Forelimb muscle (tissue), 1 donor: ENCODE measurements at places on chromosomes 12 and 14. TPM values are rescaled to one million over a fixed set of nuclear protein-coding genes. Genes with fewer than 3 reads are reported as not detected.

The KRT7 gene
- 0.86 TPM for polyA plus RNA-seq

GRCh38 chr12:116319898-116320621, 42.6 kb upstream of the MED13L start:
- DNase-seq: peak; percentile 86

- no peak for DNase-seq
Observed at GRCh38 chr12:42262271-42262670, 24.2 kb upstream of the YAF2 start.

The KRT6C gene
- polyA plus RNA-seq: not detected

GRCh38 chr14:22545842-22546721, 42.9 kb downstream of the DAD1 start:
- no peak for DNase-seq

- no peak for DNase-seq
Observed at GRCh38 chr12:113476176-113476986, 4.7 kb upstream of the LHX5 start.

The BAZ2A gene
- 41.3 TPM for polyA plus RNA-seq

GRCh38 chr12:9039397-9039977, 50.1 kb downstream of the KLRG1 start:
- no peak for DNase-seq

The NTF3 gene
- polyA plus RNA-seq: 2.8 TPM

GRCh38 chr12:101863981-101864380, 13.4 kb upstream of the DRAM1 start:
- DNase-seq: no peak

GRCh38 chr12:4025181-4026019, 152.2 kb upstream of the PARP11 start:
- DNase-seq: no peak

The PSMC6 gene
- polyA plus RNA-seq: 103 TPM

DNA sequence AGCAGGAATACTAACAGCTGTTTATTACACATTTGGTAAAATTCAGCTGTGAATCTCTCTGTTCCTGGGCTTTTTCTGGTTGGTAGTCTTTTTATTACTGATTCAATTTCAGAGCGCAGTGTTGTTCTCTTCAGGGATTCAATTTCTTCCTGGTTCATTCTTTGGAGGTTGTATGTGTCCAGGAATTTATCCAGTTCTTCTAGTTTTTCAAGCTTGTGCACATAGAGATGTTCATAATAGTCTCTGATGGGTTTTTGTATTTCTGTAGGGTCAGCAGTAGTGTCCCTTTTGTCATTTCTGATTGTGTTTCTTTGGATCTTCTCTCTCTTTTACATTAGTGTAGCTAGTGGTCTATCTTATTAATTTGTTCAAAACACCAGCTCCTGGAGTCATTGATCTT, 9.1 kb upstream of the OR6C76 start:
- DNase-seq: no peak

GRCh38 chr14:33527023-33527634, 423.7 kb downstream of the EGLN3 start:
- no peak for DNase-seq

- no peak for DNase-seq
Observed at GRCh38 chr12:106753526-106753925, 21.0 kb upstream of the RIC8B start.

DNA sequence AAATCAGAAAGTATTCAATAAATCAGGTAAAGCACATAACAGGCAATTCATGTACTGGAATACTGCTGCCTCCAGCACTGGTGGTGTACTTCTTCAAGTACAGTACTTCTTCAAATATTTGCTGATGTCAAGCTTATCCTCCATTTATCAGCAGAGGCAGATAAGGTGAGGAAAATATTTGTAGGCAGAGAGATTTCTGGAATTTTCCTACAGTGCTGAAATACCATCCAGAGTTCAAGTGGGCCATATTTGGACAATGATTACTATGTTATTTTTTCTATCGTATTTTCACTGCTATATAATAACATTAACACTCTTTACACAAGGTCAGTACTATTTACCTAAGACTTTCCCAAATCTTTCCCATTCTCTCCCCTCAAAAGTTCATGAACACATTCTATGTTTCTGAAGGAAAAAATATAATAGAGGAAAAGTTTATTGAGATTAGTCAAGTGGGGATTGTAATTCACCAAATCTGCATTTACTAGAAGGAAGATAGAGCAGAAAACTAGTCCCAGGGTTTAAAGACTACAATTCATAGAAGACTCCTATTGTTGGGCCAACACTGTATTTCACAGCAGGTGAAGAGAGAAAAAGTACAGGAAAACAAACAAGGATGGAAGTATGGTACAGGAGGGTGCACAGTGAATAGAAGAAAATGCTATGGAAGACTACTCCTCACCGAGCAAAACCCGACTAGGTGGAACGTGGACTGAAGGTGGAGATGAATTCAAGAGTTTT, 141.1 kb downstream of the PAWR start:
- no peak for DNase-seq

The IFI27 gene
- polyA plus RNA-seq: 2.4 TPM

The KRT3 gene
- polyA plus RNA-seq: not detected

GRCh38 chr14:100901391-100902183, 1.9 kb downstream of the RTL1 start:
- no peak for DNase-seq

GRCh38 chr12:40226705-40227104, 1.9 kb downstream of the LRRK2 start:
- peak; percentile 43 for DNase-seq

DNA sequence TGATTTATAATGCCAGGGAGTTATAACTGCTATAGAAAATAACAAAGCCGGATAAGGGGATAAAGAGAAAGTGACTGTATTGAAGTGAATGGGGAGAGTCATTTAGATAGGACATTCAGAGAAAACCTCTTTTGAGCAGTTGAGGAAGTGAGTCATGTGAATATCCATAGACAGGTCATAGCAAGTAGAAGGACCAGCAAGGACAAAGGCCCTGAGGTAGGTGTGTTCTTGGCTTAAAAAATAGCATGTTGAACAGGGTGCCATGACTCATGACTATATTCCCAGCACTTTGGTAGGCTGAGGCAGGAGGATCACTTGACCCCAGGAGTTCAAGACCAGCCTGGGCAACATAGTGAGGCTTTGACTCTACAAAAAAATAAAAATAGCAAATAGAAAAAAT, 51.5 kb upstream of the RAP1B start:
- no peak for DNase-seq

- no peak for DNase-seq
Observed at GRCh38 chr12:91370086-91370868, 187.7 kb upstream of the DCN start.

- no peak for DNase-seq
Observed at GRCh38 chr14:71262441-71262840, 355.2 kb downstream of the PCNX1 start.

The CCDC197 gene
- polyA plus RNA-seq: 0.13 TPM

DNA sequence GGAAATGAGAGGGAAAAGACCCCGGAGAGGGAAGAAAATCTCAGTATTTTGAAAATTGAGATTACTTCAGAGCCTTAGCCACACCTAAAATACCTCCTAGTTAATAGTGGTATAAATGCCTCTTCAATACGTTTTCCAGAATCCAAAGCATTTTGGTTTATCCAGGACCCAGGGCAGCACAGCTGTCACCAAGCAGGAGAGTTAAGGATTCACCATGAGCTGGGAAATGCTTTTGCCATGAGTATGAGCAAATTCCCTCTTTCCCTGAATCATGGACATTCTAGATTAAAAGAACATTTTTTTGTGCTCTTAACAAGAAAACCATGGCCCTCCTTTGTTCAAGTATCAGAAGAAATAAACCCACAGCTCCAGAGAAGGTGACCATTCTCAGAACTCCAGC, 21.8 kb upstream of the RTRAF start:
- DNase-seq: no peak

DNA sequence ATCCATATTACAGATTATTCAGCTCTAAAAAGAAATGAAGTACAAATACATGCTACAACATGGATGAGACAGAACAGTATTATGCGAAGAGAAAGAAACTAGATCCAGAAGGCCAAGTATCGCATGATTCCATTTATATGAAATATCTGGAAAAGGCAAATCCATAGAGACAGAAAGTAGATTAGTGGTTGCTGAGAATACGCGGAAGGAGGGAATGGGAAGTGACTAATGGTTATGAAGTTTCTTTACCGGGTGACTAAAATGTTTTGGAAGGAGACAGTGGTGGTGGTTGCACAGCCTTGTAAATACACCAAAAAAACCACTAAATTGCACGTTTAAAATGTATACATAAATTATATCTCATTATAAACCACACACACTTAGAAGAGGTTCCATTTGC, 12.5 kb downstream of the PRDM4 start:
- DNase-seq: no peak

DNA sequence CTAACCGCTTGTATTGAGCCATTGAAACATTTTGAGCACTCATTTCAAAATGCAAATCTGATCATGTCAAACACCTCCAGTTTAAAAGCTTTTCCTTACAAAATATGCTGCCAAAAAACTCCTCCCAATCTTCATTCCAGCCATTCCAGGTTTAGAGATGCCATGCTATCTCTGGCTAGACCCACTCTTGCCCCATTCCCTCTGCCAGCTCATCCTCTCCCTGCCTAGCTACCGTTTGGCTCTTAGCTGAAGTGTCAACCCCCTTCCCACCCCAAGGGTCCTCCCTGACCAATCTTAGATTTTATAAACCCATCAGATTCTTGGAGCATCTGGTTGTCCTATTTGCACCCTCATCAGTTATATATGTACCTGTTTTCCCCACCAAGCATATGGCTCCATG, 75.0 kb downstream of the SCAF11 start:
- no peak for DNase-seq

GRCh38 chr12:132386926-132387497, 57.6 kb upstream of the GALNT9 start:
- DNase-seq: no peak

The RPS6KL1 gene
- polyA plus RNA-seq: 13.5 TPM

DNA sequence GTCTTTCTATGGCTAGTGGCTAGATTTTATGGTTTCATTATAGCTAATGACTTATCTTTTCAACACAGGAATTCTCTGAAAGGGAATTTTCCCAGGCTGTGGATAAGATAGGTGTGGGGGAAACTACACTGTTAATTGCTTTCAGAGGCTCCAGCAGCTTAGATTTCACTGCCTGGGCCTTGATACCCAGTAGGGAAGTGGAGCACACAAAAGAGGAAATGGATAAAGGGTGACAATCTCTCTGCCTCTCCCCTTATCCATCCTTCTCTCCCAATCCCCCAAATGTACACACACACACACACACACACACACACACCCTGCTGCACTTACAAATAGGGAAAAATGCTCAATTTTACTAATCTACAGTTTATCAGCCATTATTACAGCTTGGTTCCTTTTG, 19.1 kb downstream of the SIX4 start:
- no peak for DNase-seq

DNA sequence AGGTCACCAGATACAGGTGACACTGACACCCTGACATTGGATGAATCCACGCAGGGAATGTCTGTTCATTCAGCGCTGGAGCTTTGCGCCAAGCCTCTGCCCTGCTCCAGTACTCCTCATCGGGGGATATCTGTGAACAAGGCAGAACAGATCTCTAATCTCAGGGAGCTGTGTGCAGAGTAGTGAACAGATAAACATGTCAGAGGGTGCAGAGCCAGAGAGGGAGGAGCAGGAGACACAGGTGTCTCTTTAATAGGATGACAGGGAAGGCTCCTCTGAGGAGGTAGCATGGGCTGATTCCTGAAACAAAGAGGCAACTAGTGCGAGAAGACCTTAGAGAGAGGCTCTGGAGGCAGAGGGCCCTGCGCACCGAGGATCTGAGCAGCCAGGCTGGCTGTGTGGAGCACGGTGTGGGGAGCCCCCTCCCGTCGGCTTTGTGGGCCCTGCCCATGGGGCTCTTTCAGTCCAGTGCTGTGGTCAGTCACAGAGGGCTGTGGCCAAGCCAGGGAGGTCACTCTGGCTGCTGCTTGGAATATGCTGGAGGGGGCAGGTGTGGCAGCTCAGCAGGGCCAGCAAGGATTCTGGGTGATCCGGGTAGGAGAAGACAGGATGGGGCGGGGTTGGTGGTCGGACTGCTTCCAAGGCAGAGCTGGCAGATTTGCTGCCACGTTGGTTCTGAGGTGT, 55.6 kb downstream of the TECPR2 start:
- DNase-seq: no peak

The ZFP36L1 gene
- polyA plus RNA-seq: 163 TPM

The PTGDR gene
- polyA plus RNA-seq: 0.18 TPM

GRCh38 chr12:68344126-68344525, 12.0 kb upstream of the MDM1 start:
- DNase-seq: no peak

DNA sequence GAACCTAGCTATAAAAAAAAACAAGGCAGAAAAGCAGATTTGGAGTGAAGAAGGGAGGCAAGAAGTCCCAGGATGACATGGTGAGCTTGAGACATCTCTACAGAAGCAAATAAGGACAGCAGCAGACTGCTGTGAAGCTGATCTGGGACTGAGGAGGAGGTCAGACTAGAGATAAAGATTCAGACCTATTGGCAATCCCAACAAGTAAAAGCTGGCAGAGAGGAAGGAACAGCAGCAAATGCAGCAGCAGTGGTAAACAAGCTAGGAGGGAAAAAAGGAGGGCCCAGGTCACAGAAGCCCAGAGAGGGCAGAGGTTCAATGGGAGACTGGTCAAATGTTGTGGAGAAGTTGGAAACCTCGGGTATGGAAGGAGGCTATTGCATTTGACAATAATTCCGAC, 11.3 kb downstream of the SPTB start:
- DNase-seq: no peak

- no peak for DNase-seq
Observed at GRCh38 chr12:21690704-21691368, 33.2 kb upstream of the LDHB start.

- DNase-seq: no peak
Observed at GRCh38 chr14:99177886-99178835, 93.8 kb downstream of the BCL11B start.

GRCh38 chr12:91205811-91206210, 23.2 kb upstream of the DCN start:
- DNase-seq: no peak

The ITGB7 gene
- 1.2 TPM for polyA plus RNA-seq

DNA sequence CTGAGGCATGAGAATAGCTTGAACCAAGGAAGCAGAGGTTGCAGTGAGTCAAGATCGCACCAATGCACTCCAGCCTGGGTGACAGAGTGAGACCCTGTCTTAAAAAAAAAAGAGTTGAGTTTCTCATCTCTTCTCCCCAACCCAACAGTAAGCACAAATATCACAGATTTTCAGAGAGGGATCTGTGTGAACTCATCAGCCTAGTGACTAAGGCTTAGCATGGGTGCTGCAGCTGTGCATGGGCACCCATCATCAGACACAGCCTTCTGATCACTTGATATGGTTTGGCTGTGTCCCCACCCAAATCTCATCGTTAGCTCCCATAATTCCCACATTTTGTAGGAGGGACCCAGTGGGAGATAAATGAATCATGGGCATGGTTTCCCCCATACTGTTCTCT, 298.9 kb downstream of the PCNX1 start:
- DNase-seq: no peak

GRCh38 chr12:18145924-18146323, 55.9 kb upstream of the RERGL start:
- DNase-seq: no peak

The KRT8 gene
- 3.2 TPM for polyA plus RNA-seq

DNA sequence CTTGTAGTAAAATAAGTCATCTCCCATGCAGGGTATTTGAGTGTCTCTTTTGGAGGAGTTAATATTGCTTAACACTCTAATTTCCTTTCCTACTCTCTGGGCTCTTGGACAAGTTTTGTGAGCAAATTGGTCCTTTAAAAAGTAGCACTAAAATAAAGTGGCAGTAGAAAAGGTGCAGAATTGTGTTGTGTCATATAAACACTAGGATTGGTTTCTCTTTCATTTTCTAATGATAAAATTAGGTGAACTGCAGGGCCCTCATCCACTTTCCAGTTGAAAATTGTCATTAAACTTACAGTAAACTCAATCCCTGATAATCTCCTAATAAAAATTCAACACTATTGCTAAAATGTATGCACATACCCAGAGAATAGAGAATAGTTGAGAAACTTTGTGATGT, 42.6 kb upstream of the REP15 start:
- DNase-seq: no peak
